ENCODE measurements at places on chromosomes 4 and X.

DNA sequence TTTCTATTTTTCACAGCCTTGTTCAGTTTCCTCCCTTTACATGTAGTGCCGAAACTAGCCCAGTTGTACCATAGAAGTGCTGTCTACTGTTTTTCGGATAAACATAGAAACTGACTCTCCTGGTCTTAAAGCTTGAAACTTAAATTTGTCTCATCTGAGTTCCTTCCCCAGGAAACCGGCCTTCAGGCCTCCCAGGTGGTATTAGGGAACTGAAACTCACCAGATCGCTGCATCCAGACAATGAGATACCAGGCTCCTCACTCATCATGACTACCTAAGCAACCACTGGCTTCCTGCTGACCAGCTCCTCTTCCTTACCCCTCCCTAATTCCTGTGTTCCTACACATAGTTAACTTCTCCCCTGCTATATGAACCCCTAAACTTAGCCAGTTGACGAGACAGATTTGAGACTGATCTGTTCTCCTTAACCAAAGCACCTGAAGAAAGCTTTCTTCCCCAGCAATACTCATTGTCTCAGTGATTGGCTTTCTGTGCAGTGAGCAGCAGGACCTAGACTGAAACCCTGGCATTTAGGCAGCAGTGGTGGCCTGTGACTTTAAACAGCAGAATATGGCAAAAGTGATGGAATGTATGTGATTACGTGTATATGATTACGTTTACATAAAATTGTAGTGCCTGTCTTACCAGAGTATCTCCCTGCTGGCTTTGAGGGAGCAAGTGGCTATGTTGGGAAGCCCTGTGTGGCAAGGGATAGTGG, 959.1 kb upstream of the LCORL start:
- no peak for DNase-seq

- DNase-seq = peak; percentile 62
Observed at GRCh38 chr4:52037689-52038102, 403 bp downstream of the SGCB start.

- no peak for DNase-seq
Observed at GRCh38 chrX:120568035-120568434, 7.3 kb upstream of the CUL4B start.

DNA sequence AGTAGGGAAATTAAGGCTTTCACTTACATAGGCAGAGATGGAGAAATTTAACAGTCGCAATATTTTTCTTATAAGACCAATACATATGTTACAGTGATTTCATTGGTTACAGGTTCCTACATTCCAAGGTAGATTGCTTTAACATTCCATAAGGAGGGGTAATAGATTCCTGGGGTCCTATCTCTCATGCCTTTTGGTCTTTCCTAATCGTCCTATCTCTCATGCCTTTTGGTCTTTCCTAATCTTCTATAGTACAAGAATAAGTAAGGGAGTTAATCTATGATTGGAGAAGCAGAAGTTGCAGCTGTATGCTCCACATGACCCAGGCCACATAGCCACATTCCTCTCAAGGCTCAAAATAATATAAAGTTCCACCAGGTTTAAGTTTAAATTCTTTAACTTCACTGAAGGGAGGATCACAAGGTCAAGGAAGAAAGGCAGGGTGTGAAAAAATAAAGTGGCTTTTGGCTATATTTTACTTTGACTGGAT, 285.0 kb upstream of the BOD1L1 start:
- DNase-seq = no peak

DNA sequence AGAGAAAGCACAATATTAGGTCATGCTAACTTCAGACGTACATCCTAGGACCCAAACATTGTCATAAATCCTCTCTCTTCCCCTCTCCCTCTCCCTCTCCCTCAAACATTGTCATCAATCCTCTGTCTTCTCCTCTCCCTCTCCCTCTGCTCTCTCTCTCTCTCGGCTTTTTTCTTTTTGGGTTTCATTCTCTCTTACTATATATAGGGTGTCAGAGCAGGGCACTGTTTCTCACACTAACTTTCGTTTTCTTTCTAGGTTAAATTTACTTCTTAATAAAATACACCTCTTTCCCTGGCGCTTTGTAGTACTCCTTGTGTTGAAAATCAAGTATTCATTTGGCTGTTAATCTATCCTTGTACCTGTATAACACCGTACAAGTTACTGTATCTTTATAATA, 37.0 kb upstream of the HERC5 start:
- DNase-seq = no peak

DNA sequence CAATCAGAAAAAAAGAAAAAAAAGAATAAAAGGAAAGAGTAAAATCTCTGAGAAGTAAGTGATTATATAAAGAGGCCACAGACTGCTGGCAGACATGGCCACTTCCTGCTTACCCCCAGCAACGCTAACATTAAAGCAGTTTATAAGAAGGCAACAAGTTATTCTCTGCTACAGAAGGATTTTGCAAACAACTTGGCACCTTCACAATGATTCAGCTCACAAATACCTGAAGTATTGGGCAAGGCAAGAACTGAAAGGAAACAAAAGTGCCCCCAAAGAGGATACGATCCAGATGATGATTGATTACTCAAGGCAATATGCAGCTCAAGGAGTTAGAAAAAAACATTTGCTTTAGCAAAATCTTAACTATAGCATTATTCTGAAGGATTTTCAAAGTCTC, 718.8 kb downstream of the KLHL13 start:
- DNase-seq = no peak

DNA sequence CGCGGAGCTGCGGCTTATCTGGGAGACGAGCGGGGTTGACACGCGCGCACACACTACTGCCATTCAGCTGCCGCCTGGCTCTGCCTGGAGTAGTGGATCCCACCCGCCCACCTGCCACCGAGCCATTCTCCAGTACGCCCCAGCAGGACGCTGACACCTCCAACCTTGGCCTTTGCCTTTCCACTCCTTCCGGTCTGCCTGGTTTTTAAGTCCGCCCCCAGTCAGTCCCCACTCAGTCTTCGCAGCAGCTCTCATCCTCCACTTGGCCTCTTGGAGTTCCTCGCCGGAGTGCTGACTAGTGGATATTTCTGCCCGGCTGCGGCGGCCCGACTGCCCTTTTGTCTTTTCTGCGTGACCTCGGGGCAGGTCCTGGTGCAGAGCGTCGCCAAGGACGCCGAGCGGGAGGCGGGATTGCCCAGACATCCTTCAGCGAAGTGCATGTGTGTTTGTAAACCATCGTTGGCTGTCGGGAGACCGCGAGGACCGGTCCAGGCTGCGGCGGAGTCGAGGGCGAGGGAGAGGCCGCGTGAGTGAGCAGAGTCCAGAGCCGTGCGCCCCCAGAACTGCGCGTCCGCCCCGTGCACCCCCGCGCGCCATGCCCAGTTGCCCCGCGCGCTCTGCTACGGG, 1.1 kb downstream of the SLIT2 start:
- no peak for DNase-seq

DNA sequence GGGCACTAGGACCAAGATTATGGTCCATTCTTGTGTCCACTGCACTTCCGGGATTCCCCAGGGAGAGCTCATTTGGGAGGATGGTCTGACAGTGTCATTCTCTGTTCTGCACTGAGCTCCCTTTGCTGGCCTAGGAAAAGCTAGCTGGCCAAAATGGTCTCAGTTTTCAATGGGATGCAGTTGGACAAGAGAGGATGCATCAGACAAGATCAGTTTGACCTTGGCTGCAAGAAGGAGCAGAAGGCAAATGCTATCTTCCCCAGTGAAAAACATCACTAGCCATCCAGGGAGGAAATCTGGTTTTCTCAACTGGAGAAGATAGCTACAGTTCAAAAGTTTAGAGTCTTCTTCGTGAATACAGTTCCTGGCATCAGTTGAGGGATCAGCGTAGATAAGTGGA, 221.1 kb downstream of the PTTG2 start:
- no peak for DNase-seq

- DNase-seq = no peak
Observed at GRCh38 chr4:99038213-99038612, 42.7 kb downstream of the METAP1 start.

DNA sequence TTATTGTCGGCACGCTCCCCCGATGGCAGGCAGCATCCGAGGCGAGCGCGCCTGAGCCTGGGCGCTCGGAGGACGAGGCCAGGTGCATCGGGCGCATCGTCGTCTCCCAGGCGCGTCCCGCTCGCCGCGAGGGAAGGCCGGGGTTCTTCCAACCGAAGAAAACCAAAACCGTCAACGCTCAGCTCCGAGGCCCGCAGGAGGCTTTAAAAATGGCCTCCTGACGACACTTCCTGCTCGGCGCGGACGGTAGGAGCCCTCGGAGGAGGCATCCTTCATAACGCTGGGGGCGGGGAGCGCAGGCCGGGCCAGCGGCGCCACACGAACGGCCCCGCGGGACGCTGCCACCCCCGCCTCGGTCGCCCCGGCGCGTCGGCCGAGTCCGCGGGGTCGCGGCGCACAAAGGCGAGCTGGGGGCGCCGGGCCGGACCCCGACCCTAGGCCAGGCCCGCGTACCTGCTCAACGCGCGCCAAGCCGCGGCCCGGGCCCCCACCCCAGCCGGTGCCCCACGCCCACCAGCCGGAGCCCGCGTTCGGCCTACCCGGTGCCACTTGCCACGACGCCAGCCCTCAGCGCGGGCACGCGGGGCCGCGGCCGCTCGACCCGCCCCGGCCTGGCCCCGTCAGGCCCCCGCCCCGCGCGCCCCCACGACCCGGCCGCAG, 501 bp downstream of the ZNF518B start:
- no peak for DNase-seq

GRCh38 chrX:112163906-112164305, 81.3 kb upstream of the TRPC5 start:
- no peak for DNase-seq

GRCh38 chrX:40247848-40248622, 150.3 kb upstream of the BCOR start:
- no peak for DNase-seq

- DNase-seq = no peak
Observed at GRCh38 chr4:41452484-41453225, 85.3 kb upstream of the LIMCH1 start.

- DNase-seq = no peak
Observed at GRCh38 chr4:73850261-73850970, 2.7 kb upstream of the PF4V1 start.

GRCh38 chr4:5220028-5220427, 168.7 kb downstream of the STK32B start:
- DNase-seq = no peak

GRCh38 chrX:150219374-150220185, 143.5 kb upstream of the MAMLD1 start:
- peak; percentile 4 for DNase-seq

GRCh38 chr4:135731682-135732081, 1530.1 kb upstream of the PABPC4L start:
- no peak for DNase-seq

GRCh38 chr4:179880756-179881155, 2362.4 kb upstream of the TENM3 start:
- DNase-seq = no peak

- peak; percentile 15 for DNase-seq
Observed at GRCh38 chrX:119729408-119730201, 28.8 kb upstream of the SOWAHD start.

GRCh38 chr4:78308517-78308916, 243.1 kb upstream of the ANXA3 start:
- DNase-seq = no peak

DNA sequence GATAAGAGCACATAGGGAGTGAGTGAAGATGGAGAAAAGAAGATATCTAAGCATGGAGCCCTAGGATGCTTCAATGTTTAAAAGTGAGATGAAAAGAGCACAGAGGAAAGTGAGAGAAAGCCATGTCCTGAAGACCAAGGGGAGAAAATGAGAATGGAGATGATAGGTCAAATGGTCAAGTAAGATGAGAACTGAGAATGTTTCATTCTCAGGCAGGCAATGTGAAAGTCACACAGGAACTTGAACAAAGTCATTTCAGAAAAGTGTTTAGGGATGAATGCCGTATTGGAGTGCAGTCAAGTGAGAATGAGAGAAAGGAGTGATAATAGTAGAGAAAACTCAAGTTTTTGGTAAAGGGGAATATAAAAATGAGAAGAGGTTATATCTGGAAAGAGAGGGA, 148.7 kb upstream of the PTCHD1 start:
- no peak for DNase-seq

DNA sequence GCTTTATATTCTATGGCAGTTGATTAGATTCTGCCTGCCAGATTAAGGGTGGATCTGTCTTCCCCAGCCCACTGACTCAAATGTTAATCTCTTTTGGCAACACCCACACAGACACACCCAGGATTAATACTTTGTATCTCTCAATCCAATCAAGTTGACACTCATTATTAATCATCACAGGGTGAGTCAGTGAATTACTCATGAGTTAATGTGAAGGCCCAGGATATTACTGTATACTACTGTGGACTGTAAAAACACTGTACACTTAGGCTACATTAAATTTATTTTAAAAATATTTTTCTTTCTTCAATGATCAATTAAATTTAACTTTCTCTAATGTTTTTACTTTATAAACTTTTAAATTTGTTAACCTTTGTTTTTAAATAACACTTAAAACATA, 87.7 kb downstream of the NAP1L3 start:
- no peak for DNase-seq

GRCh38 chr4:40736910-40737309, 12.8 kb upstream of the NSUN7 start:
- peak; percentile 73 for DNase-seq

- DNase-seq = no peak
Observed at GRCh38 chr4:152038238-152038637, 277.4 kb upstream of the GATB start.

DNA sequence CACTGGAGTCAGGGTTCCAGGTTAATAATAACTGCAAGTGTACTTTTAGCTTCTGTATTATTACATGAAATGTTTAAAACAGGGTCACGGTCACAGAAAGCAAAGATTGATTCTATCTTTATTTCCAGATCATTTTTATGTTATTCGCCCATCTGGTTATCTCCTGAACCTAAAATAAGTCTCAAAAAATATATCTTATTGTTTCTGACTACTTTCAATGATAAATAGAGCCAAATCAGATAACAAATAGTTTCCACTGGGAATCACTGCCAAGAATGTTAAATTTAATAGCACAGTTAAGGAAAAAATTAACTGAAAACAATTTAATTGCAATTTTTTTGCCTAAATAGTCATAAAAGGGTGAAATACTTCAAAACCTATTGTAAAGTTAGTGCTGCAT, 17.2 kb upstream of the VEGFD start:
- no peak for DNase-seq

DNA sequence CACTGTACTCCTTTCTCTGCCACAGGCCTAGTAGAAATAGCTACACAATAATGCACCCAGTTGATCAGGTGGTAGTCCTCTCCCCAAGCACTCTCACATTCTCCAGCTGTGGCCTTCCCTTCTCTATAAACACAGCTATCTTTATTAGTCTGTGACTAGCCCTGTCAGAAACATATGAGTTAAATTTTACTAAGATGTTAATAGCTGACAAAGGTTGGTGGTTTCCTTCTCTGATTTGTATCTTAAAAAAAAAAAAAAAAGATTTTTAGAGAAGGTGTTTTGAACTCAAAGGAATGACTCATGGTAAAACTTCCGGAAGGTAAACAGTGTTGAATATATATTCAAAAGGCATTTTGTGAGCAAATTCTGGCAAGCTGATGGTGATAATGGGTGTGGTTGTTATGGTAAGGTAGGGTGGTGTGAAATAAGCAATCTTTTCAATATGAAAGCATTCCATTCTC, 327.4 kb downstream of the PPP3CA start:
- DNase-seq = no peak

All from globus pallidus (tissue), 1 donor.